ENCODE measurements at places on chromosomes 13 and 19.
A peak's percentile ranks its signal among the peaks of the same experiment; 100 is the strongest.

DNA sequence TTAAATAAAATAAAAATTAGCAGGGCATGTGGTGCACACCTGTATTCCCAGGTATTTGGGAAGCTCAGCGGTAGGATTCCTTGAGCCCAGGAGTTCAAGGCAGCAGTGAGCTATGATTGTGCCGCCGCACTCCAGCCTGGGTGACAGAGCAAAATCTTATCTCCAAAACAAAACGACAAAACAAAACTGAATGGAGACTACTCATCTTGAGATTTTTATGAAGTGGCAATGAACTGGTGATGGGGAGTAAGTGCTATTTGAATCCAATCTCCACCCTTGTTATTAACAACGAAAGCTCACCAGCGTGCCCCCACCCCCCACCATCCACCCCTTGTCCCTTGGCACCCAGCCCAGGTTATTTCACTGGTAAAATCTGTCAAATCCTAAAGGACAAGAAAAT is 45.2 kb upstream of the URI1 start:
- DNase-seq: no peak

DNA sequence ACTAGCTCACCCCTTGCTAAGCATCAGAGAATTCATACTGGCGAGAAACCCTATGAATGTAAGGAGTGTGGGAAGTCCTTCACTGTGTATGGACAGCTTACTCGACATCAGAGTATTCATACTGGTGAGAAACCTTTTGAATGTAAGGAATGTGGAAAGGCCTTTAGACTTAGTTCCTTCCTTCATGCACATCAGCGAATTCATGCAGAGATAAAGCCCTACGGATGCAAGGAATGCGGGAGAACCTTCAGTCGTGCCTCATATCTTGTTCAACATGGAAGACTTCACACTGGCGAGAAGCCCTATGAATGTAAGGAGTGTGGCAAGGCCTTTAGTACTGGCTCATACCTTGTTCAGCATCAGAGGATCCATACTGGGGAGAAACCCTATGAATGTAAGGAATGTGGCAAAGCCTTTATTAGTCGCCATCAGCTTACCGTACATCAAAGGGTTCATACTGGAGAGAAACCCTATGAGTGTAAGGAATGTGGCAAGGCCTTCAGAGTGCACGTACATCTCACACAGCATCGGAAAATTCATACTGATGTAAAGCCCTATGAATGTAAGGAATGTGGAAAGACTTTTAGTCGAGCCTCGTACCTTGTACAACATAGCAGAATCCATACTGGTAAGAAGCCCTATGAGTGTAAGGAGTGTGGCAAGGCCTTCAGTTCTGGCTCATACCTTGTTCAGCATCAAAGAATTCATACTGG is 17.3 kb downstream of the ZNF30 start:
- no peak for DNase-seq

DNA sequence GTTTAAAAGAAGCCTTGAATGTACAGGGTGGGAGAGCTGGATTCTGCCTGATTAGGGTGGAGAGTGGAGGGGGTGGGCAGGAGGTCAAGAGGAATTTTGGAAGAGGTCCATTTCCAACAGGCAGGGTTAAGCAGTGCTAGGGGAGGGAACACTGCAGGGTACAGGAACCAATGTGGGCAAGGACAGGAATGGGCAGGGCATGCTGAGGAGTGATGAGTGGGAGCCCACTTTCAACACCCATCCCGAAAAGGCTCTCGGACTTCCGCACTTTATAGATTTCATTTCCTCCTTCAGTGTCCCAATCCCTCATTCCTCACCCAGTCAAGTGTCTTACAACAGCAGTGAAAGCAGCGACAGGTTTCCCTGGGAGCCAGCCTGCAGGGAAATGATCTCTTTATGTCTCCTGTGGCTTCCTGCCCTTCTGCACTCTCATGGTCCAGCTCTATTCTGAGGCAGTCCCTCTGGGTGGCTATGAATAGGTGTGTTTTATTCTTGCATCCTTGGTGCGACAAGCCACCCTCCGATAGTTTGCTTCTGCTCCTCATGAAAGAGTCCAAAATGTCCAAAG is 50.5 kb upstream of the ZNF507 start:
- DNase-seq: no peak

DNA sequence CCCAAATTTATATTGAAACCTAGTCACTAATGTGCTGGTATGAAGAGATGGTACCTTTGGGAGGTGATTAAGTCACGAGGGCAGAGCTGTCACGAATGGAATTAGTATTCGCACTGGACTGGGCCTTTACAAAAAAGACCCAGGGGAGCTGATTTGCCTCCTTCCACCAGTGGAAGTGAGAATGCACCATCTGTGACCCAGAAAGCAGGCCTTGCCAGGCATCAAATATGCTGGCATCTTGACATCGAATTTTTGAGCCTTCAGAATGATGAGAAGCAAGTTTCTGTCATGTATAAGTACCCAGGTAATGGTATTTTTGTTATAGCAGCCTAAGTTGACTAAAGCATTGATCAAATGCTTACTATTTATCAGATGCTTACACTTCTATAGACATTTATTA is 373.6 kb downstream of the FGF14 start:
- DNase-seq: no peak

DNA sequence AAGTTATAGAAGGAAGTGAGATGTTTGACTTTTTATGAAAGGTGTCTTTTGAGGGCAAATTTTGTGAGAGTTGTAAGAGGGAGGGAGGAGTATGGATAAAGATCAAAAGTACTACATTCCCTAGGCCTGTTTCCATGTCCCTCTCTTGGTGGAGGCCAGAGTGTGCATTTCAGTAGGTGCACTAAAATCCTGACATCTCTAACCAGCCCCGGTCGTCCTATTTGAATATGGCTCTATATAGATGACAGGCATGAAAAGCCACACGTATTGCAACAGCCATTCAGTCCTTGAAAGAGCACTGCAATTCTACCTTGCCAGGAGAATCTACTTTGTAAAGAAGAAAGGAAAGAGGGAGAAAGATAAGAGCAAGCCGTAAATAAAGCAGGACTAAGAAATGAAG is 510.1 kb downstream of the IRS2 start:
- DNase-seq: no peak

DNA sequence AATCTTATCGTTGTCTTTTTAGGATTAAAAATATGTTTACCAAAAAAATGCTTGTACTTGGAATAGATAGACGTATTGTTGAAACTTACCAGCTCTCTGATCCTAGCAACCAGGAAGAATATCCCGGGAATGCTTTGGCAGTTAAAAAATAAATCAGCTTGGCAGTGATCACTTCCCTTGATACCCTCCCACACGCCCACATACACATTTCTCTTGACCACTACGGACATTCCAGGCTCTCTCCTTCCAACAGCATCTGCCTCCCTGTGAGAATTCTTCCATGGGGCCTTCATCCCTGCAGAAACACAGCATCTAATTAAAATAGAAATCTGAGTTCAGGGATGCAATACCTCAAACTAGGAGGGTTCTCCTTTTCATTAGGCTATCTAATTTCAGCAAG is 57.9 kb downstream of the THSD1 start:
- peak; percentile 94 for DNase-seq

DNA sequence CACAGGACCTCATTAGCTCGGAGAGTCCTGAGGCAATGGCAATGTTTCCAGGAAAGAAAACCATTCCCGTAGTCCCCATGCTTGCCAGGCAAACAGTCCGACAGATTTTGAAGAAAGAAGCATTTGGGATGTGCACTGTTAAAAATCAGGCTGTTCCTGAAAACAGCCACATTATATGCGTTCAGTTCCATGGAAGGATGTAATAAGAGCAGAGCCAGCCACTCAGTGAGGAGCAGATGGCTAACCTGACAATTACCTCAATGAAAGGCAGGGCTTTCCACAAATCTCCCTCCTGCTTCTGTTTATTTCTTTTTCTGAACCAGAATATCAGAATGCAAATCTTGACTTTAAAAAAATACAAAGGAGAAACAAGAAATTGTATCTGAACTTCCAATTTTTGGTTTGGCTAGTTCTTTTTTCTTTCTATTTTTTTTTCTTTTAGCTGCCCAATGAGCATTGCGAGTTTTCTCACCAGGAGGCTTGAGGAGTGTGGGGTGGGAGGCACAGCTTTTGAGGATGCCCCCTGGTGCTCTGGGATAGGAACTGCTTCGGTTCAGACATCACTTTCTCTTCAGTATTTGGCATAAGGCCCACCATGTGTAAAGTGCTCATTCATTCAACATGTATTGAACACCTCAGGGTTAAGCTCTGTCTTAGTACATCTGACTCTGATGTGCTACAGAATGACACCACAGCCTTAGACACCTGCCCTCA is 124.2 kb downstream of the TBC1D4 start:
- peak; percentile 59 for DNase-seq

- DNase-seq: no peak
Observed at GRCh38 chr19:51607077-51607476, 23.1 kb downstream of the SIGLEC5 start.

DNA sequence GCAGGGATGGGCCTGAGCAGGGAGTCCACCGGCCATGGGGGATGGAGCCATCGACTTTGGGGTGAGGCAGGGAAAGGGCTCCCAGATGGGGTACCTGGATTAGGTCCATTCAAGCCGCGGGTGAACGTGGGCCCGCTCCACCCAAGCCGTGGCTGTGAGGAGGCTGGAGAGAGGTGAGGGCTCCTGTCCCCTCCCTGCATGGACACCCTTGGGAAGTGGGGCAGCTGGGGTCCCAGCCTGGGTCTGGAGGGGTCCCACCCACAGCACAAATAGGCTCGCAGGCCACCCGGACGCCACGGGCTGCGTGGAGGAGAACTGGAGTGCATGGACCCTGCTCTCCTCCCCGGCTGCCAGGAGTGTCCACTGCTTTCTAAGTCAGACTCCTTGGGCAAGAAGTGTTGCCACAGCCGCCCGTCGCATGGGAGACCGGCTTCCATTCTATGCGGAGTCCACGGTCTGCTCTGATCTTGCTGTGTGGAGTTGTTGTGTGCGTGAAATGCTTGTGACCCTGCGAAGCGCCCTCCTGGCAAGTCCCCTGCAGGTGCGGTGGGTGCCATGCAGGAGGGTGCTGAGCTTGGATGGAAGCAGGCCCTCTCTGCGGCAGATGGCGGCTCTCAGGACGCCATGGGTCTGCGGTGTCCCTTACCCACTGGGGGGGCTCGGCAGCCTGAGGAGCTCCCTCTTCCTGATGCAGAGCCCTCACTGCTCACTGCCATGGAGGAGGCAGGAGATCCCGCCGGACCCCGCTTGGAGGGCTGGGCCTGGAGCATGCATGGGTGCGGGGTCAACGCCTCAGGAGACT is 2.0 kb downstream of the DAZAP1 start:
- no peak for DNase-seq

GRCh38 chr19:38662537-38663155 is 15.2 kb downstream of the ACTN4 start:
- no peak for DNase-seq

DNA sequence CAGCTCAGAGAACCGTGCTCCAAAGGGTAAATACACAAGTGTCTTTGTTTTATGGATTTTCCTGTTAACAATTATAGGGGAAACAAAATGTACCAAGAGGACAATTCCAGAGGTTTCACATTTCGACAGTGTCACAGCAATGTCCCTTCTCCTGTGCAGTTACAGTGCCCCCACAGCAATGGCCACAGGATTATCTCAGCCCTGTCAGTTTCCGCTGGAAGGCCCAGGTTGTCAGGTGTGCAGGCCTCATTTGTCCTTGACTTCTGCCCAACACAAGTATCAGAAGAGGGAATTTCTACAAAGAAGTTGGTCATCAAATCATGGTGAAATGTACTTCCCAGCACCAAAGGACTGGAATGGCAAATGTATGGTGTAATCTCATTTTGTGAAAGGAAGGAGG is 11.2 kb upstream of the N4BP2L2 start:
- DNase-seq: no peak

DNA sequence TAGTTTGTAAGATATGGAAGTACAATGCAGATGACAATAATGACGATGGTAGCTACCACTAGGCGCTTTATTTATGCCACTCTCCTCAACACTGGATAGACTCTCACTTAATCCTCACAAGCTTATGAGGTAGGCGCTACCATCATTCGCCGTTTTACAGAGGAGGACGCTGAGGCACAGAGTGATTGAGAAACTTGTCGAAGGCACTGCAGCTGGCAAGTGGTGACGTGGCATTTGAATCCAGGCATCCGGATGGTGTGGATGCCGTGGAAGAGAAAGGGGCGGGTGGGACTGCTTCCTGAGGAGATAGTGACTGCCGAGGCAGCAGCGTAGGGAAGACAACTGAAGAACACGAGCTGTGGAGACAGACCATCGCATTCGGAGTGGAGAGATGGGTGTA is 1.3 kb upstream of the RPS9 start:
- DNase-seq: no peak

GRCh38 chr13:107480130-107480529 is 735.2 kb downstream of the LIG4 start:
- no peak for DNase-seq

GRCh38 chr19:6288737-6289136 is 9.0 kb upstream of the MLLT1 start:
- no peak for DNase-seq

DNA sequence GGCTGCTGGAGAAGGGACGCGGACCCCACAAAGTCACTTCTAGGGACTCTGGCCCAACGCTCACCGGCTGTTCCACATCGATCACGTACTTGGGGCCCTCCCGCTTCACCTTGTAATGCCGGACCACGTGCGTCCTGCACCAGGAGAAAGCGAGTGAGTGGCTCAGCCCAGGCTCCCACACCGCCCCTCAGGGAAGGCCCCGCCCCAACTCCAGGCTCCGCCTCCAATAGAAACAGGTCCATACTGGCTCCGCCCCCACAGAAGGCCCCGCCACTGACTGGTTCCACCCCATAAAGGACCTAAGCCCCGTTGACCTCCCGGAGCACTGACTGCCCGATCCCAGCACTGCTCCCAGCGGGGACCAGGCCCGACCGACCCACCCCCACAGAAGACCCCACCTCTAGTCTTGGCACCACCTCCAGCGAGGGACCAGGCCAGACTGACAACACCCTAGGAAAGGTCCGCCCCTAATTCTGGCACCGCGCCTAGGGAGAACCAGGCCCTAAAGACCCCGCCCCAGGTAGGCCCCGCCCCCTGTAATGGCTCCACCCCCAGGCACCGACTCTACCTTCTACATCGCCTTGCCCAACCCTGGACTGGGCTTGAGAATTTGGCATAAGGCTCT is 11.3 kb downstream of the STAP2 start:
- DNase-seq: no peak

- DNase-seq: no peak
Observed at GRCh38 chr13:44368599-44369368, 4.8 kb upstream of the SERP2 start.

DNA sequence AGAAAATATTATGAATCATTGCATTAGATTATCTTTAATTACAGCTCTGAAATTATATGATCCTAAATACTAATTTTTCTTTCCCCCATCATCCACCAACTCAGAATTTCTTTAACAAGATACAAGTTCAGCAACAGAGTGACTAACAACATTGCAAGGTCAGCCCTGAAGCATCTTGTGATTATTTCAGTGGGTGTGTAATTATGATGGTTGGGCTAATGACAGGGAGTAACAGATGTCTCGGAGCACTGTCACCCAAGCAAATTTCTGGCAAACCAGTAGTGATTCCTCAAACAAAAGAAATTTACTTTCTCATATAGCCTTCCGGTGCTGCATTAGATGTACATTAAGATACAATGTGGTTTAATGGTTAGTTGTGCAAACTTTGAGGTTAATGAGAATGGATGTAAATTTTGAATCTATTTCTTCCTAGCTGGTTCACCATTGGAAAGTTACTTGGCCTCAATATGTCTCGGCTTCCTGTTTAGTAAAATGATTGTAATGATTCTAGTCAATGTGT is 238.9 kb downstream of the ITGBL1 start:
- DNase-seq: no peak

Measured in RCC 7860 (cell line).